ENCODE measurements at places on chromosomes 11 and 22.
A peak's percentile ranks its signal among the peaks of the same experiment; 100 is the strongest.

- no peak for DNase-seq
Measured at GRCh38 chr11:121589946-121590537, 137.3 kb upstream of the SORL1-AS1 start.

DNA sequence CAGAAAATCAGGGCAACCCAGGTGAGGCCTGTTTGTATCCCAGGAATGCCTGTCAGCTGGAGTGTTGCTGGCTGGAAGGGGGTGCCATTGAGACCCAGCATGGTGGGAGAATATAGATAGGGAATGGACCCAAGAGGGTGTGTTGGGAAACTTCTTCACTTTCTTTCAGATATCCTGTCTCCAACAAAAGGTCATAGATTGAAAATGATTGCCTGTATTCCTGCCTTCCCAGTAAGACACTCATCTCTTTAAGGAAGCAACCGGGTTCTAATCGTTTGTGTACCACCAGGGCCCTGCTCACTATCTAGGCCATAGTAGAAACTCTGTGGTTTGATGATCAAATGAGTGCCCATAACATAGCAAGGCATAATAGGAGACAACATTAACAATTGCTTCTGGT lies at the start of gene OR51I1:
TSS of gene OR51I1 (minus strand) at position 101 of the 400 bp plus-strand sequence. CDS start at position 101, 0 bp downstream.
- no peak for DNase-seq

GRCh38 chr11:285894-286220 lies 3.1 kb upstream of the PGGHG start:
- DNase-seq = no peak

DNA sequence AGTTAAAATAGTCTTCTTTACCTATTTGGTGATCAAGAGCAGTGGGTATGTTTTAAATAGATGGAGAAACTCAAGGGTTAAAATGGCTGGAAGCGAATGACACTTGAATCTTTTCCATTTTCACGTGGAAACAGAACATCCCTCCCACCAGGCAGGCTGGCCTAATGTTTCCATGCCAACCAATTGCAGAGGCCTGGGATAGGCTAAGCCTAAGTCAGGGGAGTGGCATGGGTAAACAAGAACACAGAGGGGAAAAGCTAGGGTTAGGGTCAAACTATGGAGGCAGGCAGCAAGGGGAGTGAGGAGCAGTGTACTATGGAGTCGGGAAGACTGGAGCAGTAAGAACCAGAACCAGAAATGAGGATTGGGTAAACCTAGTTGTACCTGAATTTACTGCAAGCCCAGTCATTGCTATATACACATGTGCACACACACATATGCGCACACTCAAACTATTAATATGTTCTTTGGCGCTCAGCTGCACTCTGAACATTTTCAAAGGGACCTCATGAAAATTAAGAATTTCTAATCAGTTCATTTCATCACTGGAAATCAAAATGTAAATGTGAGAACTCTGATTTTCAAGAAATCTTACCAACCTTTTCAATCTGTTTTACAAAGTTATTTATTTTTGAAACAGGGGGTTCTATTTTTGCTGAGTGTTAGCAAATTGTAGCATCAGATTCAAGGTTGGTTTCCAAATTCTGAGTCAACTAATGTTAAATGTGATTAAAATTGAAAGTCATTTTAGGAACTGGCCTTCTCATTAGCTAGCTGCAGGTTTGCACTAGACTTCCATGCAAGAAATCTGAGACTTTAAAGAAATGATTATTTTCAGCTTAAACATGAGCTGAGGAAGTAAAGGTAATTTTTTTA lies 327.0 kb upstream of the CCDC90B start:
- no peak for DNase-seq

DNA sequence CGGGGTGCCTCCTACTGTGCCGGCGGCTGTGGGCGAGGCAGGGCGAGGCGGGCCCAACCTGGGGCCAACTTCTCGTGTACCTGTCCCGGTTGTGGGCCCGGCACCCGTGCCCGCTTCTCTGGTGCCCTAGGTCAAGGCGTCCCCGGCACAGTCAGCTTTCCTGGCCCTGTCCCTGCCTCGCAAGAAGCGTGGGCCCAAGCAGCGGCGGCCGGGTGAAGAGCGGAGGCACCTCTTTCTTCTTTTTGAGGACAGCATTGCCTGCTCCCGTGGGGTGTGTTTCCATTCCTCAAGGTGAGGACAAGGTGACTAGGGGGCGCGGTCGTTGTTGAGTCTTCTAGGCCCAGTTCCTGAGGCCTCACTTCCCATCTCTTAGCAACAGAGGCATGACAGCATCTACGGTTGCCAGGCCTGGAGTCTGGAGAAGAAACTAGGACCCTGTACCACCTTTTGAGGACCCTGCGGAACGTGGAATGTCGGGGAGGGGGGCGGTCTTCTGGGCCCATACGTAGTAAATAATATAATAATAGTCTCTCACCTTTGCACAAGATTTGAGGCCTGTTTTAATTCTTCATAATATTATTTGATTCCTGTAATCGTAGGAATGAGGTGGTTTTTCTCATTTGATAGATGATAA lies 418 bp downstream of the ACO2 start:
- no peak for DNase-seq

DNA sequence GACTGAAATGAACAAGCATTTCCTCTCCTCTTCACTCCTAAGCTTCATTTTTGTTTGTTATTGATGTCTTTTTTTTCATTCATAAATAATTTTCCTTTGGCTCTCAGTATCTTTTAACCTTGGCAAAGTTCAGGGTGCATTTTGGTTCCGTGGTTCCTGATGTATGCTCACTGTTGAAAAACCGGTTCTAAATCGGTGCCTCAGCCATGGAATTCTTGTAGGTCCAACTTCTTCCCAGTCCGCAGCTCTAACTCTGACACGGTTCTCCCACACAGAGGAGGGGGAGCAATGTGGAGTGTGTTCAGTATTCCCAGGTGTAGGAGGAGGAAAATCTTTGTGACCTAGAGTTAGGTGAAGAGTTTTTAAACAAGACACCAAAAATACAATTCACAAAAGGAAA lies 12.6 kb upstream of the MS4A15 start:
- DNase-seq = no peak

GRCh38 chr11:114253771-114254170 lies 42.4 kb upstream of the NNMT start:
- no peak for DNase-seq

- DNase-seq = peak; percentile 98
Measured at GRCh38 chr11:62709247-62710000, 1.9 kb downstream of the GNG3 start.

- no peak for DNase-seq
Measured at GRCh38 chr11:11424688-11425087, 71.6 kb upstream of the CSNK2A3 start.

- DNase-seq = peak; percentile 82
Measured at GRCh38 chr11:114348200-114349191, 51.8 kb downstream of the C11orf71 start.

GRCh38 chr11:24609192-24610119 lies 112.6 kb downstream of the LUZP2 start:
- no peak for DNase-seq

DNA sequence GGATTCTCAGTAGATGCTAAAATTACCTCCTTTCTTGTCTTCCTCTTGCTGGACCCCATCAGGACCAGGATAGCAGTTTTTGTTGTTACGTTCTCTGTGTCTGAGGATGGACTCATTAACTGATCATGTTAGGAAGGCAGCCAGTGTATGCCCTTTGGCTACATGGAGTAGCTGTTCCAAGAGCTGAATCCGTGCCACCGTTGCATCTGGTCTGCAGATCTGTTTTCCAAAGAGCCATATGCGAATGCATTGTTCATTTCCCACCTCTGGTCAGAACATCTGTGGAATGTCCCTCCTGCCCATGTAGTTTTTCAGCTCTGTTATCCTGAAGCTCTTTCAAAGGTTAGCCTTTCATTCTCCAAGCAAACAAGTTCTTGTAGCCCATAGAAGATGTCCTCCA lies 188.4 kb downstream of the SPON1 start:
- DNase-seq = no peak

DNA sequence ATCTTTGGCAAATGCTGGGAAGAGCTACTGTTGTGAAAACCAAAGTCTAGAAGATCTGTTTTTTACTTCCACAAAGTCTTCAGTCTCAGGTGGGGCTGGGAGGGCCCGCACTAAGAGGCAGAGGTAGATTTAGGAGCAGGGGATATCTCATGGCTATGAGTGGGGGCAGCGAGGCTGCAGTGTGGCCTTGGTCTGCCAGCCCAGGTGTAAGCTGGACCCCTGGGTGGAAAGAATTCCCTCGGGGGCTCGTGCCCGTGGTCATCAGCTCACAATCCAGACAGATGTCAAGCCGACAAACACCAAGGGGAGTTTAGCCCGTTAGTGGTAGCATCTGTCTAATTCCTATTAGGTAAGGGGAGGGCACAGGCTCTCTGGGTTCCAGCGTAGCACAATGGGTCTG lies 9.0 kb downstream of the PKNOX2 start:
- DNase-seq = no peak

DNA sequence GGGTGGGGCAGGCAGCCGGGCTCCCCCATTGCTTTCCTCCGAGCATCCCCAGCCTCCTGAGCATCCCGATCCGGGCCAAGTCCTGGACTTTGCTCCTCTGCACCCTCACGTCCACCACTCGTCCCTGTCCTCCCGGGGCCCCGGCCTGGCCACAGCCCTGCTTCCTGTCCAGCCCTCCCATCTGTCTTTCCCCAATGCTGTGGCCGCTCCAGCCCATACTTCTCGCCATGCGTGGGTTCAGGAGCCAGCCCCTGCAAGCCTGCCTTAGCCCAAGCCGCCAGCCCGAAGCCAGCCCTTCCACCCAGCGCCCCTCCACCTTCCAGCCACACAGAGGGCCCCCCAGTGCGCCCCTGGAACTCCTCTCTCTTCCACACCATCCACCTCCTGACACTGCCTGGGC lies 23.8 kb downstream of the MRPL23 start:
- no peak for DNase-seq

DNA sequence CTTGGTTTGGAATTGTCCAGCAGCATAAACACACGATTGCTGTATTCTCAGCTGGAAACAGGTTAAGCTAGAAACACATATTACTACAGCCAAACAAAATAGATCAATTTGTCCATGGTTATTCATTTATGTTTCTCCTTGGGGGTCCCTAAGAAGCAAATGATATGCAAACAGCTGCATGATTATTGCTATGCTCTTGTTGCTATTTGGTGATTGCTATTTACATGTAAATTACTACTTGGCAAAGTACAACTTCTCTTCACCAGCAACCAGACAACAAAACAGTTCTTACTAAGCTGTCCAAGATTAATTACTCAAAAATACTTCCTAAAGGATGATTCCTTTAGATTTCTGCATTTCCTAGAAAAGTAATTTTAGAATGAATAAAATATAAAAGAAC lies 567.9 kb upstream of the ARHGAP42 start:
- DNase-seq = no peak

- DNase-seq = no peak
Measured at GRCh38 chr11:39651857-39652461, 1807.5 kb downstream of the LRRC4C start.

GRCh38 chr11:116510166-116510565 lies 262.6 kb downstream of the BUD13 start:
- DNase-seq = no peak

GRCh38 chr11:35792148-35792845 lies 129.7 kb downstream of the TRIM44 start:
- DNase-seq = no peak

- DNase-seq = no peak
Measured at GRCh38 chr11:36499315-36499714, 10.8 kb downstream of the TRAF6 start.

DNA sequence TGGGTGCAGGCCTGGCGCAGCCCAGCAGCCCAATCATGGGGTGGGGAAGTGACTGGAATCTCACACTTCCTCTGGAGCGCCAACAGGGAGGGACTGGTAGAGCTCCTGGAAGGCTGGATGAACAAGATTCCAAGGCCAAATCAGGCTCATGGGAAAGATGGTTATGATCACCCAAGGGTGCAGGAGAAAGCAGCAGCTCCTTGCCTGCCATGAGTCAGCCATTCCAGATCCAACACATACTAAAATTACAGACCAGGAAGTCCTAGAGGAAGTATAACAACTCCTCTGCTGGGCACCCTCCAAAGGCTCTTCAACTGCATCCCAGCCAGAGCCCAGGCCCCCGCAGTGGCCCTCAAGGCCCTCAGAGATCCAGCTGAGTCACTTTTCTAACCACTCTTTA lies 427.3 kb downstream of the TENM4 start:
- peak; percentile 8 for DNase-seq

DNA sequence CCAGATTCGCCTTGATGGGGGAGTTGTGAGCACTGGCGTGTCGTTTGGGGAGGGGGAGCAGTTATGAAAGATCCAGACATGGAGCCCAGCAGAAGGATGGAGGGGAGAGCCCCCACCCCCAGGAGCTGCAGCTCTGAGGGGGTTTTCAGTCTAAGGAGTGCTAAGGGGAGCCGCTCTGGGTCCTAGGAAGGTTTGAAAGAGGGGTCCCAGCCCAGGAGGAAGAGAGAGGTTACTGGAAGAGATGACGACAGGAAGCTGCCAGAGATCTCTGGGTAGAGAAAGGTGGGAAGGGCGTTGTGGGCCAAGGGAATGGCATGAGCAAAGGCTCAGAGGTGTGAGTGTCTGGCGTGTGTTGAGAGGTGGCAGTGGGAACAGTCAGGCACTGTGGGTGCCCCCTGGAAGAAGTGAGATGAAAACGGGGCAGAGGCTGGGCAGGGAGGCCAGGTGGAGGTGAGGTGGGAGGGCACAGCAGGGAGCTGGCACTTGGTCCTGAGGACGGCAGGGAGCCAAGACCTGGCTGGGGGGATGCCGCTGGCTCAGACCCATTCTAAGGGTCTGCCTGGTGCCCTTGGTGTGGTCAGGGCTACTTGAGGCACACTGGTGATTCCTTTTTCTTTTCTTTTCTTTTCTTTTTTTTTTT lies 1.8 kb downstream of the MGAT3 start:
- no peak for DNase-seq

DNA sequence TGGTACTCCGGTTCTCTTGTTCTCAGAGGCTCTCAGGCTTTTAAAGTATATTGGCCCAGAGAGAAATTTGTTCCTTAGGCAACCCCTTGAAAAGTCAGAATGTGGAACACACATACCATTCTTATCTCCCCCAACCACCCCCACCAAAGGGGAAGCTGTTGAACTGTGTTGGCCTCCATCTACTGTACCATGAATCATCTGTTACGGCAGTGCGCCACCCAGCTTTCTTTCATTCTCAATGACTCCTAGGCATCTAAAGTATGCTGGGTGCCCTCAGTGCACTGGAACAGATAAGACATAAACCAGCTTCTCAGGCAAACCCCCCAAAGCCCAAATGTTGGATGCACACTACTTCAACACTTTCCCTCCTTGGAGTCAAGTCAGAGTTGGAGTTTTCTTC lies 696.2 kb upstream of the TENM4 start:
- DNase-seq = peak; percentile 70

DNA sequence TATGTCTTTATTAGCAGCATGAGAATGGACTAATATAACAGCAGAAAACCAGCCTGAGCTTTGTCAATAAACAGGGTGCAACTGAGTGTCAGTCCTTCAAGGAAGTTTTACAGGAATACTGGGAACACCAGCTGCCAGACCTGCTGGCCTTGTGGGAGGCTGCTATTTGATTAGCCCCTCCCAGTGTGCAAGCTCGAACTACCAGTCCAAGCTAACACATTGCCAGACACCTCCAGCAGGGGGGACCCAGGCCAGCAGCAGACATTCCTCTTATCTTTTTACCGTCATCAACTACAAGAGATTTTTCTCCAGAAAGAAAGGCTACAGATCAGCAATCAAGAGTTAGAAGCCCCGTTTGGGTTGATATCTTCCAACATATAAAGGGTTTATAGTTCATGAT lies 942.8 kb upstream of the TENM4 start:
- DNase-seq = no peak

- peak; percentile 34 for DNase-seq
Measured at GRCh38 chr11:76768909-76769560, 14.1 kb upstream of the TSKU start.

Measured in EL (cell line).